ENCODE measurements at places on chromosomes 5 and 9.

DNA sequence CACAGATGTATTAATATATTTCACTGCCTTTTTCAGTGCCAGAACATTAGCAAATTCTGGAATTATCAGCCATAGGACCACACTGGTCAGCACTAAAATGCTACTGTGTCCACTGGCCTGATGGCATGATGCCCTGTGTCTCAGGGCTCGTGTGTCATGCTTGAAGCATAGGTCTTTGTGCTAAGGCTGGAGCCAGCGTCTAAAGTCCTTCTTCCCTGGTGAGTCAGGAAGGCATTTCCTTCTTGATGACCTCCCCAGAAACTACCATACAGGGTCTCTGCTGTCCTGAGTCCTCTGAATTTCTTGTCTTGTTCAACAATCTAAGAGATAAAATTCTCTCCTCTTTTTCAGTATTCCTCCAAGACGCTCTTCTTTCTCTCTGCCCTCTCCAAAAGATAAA is 489.9 kb downstream of the PSAT1 start:
- no peak for DNase-seq

DNA sequence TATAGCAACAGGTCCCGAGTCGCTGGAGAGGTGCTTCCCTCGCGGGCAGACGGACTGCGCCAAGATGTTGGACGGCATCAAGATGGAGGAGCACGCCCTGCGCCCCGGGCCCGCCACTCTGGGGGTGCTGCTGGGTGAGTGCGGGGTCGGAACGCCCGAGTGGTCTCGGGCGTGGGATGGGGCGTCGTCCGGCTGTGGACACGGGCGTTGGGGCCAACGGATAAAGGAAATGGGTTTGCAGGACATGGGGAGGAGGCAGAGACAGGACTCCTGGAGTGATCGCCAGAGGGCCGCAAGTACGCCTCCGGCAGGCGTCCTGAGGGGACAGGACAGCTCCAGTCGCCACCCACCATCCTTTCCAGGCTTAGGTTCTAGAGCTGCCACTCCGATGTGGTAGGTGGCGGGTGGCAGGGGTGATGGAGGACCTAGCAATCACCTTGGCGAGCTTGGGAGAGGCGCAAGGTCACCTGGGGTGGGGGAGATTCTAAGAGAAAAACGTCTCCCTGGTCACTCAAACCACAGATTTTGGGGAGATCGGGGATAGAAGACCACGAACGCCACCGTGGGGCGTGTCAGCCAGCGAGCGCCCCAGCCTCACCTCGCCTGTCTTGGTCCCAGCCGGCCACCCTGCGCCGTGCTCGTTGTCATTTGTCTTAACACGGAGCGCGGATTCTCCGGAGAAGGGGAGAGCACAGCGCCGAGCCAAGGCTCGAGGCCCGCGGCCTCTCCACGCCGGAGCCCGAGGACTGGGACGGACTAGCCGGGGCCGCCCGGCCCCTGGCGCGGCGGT is 922 bp downstream of the LMX1B start:
- no peak for DNase-seq

DNA sequence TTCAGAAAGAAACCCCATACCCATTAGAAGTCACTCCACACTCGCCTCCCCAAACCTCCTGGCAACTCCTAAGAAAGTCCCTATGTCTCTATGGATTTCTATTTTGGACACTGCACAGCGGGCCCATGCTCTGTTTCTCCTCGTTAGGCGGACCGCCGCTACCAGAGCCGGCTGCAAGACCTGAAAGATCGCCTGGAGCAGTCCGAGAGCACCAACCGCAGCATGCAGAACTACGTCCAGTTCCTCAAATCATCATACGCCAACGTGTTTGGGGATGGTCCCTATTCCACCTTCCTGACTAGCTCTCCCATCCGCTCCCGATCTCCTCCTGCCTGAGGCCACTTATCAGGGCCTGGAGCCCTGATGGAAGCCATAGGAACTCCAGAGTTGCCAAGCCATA is 4.6 kb upstream of the GLE1 start:
- DNase-seq = no peak

DNA sequence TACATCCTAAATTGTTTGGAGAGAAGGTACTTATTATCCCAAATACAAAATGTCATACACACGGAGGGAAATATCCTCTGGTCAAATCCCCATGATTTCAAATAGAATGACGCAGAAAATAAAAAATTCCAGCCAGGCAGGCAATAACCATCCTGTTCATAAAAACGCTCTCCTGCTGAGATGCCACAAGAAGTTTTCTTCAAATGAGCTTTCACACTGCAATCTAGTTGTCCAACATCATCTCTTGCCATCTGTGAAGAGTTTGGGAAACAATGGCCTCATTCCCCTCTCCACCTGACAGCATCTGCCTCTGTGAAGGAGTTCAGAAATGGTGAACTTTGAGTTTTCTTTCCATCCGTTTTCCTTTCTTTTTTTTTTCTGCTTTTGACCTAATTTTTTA is 83.3 kb upstream of the SLC30A5 start:
- no peak for DNase-seq

DNA sequence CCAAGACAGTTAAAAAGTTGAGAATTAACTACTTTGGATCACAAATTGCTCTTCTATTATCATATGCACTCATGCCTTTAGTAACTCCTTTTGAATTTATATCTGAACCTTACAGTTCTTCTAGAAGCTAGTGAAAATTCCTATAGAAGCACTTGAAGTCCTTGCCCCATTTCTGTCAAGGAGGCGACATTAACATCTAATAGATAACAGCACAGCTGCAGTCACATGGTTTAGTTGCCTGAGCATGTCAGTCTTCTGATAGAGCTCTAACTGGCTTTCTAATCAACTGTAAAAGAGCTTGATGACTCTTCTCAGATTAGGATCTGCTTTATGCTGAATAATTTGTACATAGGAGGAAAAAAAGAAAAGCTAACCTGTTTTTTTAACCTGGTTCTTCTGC is 9.0 kb downstream of the RFESD start:
- no peak for DNase-seq

Measured in stimulated activated CD4-positive, alpha-beta T cell treated with anti-CD3 and anti-CD28 coated beads, Interleukin-1b, Interleukin-23, amount 100 ng/mL, for 1 hour (primary cell).